ENCODE measurements at places on chromosomes 16 and 17. TPM values are rescaled to one million over a fixed set of nuclear protein-coding genes. Genes with fewer than 3 reads are reported as not detected.
A peak's percentile ranks its signal among the peaks of the same experiment; 100 is the strongest.

- no peak for DNase-seq
Observed at GRCh38 chr17:50585346-50585745, 24.8 kb downstream of the CACNA1G start.

DNA sequence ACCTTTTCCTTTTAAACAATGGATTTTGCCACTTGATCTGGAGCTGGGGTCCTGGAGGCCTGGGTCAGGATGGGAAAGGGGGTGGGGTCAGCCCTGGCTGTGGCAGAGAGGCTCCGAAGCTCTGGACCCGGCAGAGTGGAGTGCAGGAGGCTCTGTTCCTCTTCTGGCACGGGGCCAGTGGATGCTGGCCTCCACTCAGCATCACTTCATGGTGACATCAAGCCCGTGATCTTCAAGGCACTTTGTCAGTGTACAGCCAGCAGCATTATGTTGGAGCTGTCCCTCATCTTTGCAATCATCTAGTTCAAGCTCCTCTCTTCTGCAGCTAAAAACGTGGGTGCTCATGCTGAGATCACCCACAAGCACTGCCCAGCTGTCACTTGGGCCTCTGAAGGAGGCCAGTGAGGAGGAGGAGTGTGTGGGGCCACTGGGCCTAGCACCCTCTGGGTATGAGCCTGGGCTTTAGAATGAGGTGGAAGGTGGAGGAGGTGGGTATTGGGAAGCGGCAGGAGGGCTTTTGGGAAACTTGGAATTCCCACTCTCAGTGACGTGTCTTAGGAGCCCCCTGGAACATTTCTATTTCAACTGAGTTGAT lies 45.9 kb upstream of the MGAT5B start:
- no peak for DNase-seq

- peak; percentile 28 for DNase-seq
Observed at GRCh38 chr17:55735731-55736405, 13.2 kb upstream of the TMEM100 start.

GRCh38 chr17:40443196-40443987 lies at the start of gene IGFBP4:
IGFBP4 (plus strand) TSS chr17:40443450; CDS start chr17:40443736, 286 bp downstream.
- DNase-seq: no peak

GRCh38 chr17:66938656-66939055 lies 25.9 kb upstream of the CACNG4 start:
- DNase-seq: no peak

DNA sequence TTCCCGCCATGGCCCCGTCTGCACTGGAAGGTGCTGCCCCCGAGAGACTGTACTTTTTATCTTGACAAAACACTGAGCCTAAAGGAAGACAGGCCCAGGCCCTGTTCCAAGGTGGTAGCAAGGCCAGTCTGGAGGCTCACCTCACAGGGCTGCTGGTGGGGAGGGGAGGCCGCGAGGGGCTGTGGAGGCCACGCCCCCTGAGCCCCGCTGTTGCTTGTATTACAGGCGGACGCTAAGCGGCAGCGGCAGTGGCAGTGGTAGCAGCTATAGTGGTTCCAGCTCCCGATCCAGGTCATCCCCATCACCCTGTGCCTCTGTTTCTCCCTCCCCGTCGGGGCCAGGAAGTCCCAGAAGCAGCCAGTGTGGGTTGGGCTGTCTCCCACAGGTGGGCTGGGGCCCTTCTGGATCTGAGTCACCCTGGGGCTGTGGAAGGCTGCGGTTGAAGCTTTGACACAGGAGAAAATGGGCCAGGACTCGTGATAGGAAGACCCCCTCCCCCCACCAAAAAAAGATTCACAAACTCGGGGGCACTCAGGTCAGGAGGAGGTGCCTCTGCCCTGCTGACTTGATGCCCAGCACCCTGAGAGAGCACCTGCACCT lies 13.3 kb upstream of the IL17C start:
- DNase-seq: no peak

DNA sequence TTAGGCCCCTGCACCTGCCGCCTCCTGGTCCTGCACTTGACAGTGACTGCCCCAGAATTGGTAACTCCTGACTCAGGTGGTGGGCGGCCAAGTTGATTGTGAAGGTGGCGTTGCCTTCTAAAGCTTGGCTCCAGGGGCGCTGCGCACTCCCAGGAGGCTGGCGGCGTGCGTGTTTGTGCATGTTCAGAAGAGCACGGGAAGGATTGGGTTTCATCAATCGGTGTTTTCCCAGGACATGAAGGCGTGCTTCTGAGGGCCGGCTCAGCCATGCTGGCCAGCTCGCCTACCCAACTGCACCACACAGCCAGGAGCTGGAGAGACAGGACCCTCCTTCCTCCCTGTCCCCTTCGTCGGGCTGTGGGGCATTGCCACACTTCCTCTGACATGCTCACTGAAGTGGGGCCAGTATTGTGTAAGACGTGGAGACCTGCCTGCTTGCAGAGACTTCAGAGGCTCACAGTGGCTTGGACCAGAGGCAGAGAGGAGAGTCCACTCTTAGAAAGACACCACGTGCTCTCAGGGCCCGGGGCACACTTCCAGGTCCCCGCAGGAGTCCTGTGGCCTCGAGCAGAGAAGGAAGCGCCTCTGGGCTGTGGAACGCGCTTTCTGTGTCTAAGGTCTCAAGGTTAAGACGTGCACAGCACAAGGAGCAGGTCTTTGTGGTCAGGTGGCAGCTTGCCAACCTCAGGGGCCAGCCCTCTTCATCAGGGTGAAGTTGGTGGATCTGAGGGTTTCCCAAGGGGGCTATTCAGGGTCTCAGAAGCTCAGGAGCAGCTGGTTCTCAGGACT lies 2.8 kb downstream of the RAB40C start:
- DNase-seq: no peak

DNA sequence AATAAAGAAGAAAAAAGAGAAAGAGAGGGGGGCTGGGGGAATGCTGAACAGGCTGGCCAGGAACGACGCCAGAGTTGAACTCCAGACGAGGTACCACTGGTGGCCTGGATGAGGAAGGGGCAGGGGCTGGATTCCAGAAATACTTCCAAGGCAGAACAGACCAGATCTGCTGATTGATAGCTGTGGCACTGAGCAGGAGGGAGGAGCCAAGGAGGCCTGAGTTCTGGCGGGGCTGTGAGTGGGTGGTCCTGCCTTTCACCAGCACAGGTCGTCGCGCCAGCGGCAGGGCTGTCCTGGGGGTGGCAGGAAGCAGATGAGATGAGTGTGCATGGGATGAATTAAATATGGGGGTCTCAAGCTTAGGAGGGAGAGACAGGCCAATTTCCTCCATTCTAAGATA lies 5.5 kb downstream of the CCDC42 start:
- no peak for DNase-seq

GRCh38 chr17:22202702-22203101 lies 510.4 kb downstream of the KCNJ18 start:
- DNase-seq: no peak

DNA sequence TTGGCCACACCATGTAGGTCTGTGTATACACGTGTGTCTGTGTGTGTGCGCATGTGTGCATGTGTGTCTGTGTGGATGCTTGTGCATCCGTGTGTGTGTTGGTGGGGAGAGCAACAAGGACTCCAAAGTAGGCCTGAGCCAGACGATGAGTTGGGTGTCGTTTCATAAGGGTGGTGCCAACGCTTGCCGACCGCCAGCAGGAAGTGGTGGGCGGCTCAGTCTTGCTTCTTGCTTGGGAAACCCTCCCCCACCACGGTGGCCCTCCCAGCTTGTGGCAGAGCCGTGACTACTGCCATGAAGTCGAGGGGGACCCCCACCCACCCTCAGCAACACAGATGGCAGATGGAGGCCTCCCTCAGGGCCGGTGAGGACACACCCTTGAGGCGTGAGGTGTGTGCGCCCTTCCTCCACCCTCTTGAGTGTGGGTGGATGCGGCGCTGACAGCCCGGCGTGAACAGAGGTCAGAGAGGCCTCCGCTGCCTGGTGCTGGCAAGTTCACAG lies 17.5 kb downstream of the SBK1 start:
- DNase-seq: no peak

GRCh38 chr16:85947230-85948137 lies 48.5 kb downstream of the IRF8 start:
- DNase-seq: no peak

- no peak for DNase-seq
Observed at GRCh38 chr17:79517827-79518584, 92.8 kb downstream of the RBFOX3 start.

DNA sequence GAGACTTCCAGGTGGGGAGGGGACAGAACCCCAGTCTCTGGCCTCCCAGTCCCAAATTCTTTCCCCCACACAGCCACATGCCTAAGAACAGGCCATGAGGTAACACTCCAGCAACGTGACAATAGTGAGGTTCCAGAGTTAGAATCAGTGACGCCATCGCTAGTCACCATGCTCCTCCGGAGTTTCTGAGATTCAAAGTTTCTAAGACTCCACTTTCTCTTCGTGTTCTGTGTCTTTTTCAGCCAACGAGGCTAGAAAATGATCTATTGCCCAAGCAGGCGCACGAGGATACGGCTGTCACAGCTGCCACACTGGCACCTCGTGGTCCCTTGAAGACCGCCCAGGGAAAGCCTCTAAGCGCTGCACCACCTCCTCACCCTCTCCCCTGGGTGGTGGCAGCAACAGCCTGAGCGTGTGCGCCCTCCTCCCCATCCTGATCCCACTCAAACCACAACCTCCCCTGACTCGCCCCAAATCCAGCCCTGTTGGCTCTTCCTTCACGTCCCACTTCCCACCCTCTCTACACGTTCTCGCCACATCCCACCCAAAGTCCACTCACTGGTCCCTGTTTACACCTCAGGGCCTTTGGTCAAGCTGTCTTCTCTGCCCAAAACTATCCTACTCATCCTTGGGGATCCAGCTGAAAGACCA lies 1.0 kb downstream of the MCRIP1 start:
- peak; percentile 32 for DNase-seq

GRCh38 chr17:49213847-49214246 lies 3.3 kb downstream of the ABI3 start:
- DNase-seq: no peak

GRCh38 chr17:34406226-34406625 lies 43.2 kb upstream of the CCL1 start:
- peak; percentile 54 for DNase-seq

GRCh38 chr16:77064037-77064436 lies 127.0 kb upstream of the MON1B start:
- DNase-seq: no peak

DNA sequence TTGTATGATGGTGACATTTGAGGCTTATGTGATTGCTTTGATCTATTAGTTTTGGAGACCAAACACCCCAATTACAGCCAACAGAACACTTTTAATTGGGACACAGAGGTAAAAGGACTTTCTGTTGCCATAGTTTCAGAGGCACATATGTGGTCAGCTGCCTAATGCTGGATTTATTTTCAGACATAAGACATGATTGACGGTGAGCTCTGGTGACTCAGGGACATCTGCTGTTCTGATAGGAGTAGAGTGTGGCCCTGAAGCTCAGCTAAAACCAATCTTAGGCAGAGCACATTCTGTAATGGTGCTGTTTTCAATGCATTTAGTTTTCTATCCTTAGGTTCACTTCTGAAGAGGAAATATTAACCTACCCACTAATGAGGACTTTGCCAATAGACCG lies 247.1 kb downstream of the UTP18 start:
- no peak for DNase-seq

DNA sequence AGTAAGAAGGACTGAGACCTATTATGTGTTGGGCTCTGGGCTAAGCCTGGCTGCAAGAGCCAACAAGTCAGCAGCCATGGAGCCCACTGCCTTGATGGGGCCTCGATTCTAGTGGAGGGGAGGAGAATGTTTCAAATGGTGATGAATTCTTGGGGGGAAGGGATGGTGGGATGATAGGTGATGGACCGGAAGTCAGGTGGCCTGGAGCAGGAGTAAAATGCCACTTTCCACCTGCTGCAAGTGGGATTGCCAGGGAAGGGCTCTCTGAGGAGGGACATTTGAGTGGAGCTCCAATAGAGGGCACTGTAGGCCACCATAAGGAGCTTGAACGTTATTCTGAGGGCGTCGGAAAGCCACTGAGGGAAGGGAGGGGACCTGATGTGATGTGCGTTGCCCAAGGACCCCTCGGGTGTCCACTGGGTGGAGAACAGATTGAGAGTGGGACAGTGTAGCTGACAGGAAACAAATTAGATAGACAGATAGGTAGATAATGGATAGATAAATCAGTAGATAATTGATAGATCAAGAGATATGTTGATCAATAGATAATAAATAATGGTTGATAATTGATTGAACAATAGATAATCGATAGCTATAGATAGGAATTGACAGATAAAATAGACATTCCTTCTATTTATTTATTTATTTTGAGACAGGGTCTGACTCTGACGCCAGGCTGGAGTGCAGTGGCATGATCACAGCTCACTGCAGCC lies 18.2 kb upstream of the NXPH3 start:
- DNase-seq: peak; percentile 34

DNA sequence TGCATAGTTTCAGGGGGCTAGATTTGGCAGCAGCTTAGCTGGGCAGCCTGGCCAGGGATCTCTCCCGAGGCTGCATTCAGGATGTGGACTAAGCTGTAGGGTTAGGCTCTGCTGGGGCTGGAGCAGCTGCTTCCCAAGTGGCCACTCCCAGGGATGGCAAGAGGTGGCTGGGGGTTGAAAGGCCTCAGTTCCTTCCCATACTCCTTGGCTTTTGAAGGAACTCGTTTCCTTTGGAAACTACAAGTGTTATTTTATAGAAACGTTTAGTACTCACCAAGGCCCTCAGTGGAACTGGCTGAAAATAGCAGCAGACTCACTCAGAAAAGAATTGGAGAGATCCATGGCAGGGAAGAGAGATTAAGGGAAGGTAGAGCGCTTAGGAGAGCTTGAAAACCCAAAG lies 76.4 kb downstream of the WWP2 start:
- DNase-seq: no peak

DNA sequence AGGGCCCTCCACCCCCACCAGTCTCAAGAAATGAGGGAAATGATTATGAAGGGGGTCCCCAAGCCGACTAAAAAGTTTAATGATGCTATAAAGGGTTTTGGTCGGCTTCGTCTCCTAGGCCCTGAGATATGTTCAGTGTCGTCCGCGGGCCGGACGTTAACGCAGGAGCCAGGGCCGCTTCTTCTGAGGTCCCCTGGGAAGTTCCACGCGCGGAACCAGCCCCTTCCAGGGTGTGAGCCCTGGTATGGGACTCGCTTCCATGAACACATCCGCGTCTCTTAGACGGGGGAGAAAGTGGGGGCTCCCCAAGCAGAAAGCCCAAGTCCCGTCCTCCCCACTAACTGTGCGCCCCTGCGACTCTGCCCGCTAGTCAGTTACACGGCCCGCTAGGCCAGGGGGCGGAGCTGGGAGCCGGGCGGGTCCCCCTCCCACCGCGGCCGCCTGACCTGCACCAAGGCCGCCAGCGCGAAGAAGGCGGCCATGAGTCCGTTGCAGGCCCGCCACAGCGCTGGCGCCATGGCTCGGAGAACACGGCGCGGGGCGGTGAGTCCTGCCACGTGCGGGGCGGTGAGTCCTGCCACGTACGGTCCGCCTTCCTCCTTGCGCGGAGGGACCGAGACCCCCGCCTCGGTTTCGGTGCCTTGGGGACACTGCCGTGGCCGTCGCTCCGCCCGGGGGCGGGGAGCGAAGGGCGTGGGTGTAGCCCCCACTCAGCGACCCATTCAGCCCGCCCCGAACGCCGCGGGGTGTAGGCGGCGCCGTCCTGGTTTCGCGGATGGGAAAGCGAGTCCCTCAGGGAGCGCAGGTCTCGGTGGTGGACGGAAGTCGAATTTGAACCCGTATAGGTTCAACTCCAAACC lies at the start of gene TMEM220:
TSS of gene TMEM220 (minus strand) at position 690 of the 860 bp plus-strand sequence. CDS start at position 518, 172 bp downstream.
- DNase-seq: peak; percentile 11

Gene APOBR
- not detected for total RNA-seq

Gene NAGS
- total RNA-seq: 2.6 TPM

Gene SLC13A2
- total RNA-seq: not detected

Gene ZNF771
- 14.0 TPM for total RNA-seq

Gene EFNB3
- 7.7 TPM for total RNA-seq

Gene HYDIN
- not detected for total RNA-seq

Gene TMEM92
- 2.5 TPM for total RNA-seq

Gene CHCT1
- not detected for total RNA-seq

Gene PLCG2
- 3.2 TPM for total RNA-seq

Gene ACSM2B
- total RNA-seq: not detected

Gene CHST6
- not detected for total RNA-seq
